ENCODE measurements at places on chromosomes 2 and 18. TPM values are rescaled to one million over a fixed set of nuclear protein-coding genes. Genes with fewer than 3 reads are reported as not detected.

DNA sequence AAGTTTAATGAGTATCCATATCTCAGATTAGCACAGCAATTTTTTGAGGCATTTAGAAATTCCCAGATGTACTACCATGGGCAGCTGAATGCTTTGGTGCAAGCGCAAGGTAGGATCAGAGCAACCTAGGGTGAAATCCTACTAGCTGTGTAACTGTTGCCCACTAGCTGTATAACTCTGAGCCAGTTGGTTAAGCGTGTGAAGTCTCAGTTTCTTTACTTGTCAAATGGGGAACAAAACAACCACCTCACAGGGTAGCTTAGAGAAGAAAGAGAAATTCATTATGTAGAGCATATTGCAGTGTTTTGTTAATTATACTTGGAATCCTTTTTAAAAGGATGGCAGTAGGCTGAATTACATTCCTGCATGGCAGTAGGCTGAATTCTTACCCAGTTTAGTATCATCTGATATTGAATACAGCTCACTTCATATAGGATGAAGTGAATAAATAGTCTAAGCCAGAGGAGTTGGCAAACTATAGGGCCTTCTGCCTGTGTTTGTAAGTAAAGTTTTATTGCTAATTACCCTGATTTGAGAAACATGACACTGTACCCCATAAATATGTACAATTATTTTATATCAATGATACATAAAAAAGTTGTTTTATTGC, 180.7 kb downstream of the PLCL1 start:
- no peak for DNase-seq

GRCh38 chr18:79937103-79937860, 14.2 kb downstream of the SLC66A2 start:
- no peak for DNase-seq

GRCh38 chr18:12630136-12630535, 27.8 kb downstream of the SPIRE1 start:
- no peak for DNase-seq

- DNase-seq: peak; percentile 94
Measured at GRCh38 chr2:60819155-60819862, 62.1 kb upstream of the REL start.

GRCh38 chr2:239588451-239589269, 187.8 kb upstream of the HDAC4 start:
- DNase-seq: no peak

GRCh38 chr2:156481312-156481711, 45.1 kb downstream of the GPD2 start:
- no peak for DNase-seq

DNA sequence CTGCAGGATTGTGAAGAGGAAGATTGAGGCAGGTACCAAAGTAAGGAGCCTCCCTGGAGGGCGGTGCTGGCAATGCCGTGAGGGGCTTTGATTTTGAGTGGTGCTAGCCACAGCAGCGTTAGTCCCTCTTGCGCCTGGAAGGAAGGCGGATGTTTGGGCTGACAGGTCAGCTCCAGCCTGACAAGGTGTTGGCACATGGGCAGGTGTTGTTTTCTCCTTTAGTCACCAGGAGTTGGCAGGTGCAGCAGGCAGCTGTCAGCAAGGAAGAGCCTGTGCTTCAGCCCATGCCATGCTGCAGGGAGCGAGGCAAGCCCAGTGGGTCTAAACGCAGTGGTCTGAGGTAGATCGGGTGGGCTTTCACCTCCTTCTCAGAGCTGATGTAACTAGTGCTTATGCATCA, 8.5 kb downstream of the SEC11C start:
- no peak for DNase-seq

GRCh38 chr18:4125627-4126230, 329.4 kb downstream of the DLGAP1 start:
- DNase-seq: no peak

DNA sequence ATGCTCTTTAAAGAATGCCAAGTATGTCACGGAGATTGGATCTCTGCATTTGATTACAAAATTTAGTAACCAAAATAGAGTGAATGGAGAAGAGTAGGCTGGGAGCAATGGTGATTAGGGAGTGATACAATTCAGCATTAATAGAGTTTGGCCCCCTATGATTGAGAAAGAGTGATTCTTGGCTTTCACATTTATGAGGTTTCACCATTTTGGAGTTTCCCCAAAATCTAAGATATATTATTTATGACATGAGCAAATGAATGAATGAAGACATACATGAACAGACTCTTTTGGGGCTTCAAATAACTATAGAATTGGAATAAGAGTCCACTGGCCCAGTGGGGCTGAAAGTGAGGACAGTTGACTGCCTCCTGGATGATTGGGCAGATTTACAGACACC, 255.2 kb downstream of the LPIN1 start:
- no peak for DNase-seq

DNA sequence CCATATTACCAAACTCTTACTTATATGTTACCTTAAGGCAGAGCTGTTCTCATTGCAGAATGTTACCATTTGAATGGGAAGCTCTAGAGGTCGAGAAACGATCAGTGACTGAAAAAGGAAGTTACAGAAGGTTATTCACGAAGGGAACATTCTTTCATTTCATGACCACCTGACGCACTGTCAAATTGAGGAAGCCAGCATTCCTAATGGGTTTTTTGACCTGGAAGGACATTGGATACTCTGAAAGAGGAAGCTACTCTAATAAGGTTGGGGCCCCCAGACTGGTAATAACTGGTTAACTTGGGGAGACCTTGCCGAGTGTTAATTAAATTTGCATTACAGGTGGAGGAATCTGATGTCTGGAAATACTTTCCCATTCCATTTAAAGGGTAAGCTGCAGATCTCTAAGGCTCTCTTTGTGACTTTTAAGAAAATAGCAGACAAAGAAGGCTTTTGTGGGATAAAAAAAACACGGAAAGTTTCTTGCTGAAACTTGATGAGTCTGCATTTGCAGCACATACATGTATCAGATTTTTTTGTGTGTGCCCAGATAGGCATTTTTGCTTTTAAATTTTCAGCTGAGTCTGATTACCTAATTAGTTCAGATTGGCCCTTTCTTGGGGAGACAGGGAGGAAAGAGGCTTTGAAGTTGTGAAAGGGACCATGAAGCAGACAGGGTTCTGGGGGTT, 137.1 kb downstream of the LTBP1 start:
- DNase-seq: no peak

Gene ORC4
- 31.5 TPM for total RNA-seq

Gene LRATD1
- not detected for total RNA-seq

Gene UCN
- 2.6 TPM for total RNA-seq

Gene RNF152
- not detected for total RNA-seq
